ENCODE measurements at places on chromosomes 3 and 15.

DNA sequence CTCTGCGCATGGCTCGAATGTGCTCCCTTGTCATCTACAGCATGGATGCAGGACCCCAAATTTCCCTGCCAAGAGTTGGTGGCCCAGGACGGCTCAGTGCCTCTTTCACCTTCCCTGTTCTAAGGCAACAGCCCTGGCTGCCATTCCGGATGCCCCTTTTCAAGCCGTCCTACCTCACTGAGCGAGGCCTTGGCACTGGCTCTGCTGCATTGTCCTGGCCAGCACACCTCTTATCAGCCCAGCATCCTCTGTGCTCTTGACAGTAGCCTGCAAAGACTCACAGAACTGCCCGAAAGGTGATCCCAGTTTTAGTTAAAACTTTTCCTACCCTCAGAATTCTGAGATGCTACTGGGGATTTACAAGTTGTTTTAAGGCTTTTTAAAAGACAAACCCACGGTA, 122.0 kb downstream of the MECOM start:
- DNase-seq = peak; percentile 10

DNA sequence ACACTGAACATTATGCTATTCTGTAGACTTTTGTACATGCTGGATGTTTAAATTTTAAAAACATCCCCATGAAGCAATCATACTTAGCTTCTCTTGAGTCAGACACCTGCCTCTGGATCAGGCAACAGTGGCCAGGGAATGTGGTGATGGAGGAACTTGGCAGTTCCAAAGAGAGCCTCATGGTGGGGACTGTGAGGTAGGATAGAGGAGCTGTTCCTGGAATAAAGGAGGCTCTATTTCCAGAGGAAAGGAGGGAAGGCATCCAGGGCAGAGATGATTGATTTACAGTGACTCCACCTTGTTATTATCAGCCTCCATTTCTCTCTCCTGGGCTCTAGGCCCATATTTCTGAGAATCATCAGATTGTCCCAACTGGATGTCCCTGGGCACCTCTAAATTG, 35.0 kb upstream of the ABHD17C start:
- DNase-seq = no peak

- no peak for DNase-seq
Measured at GRCh38 chr3:137347817-137348368, 390.1 kb downstream of the IL20RB start.

DNA sequence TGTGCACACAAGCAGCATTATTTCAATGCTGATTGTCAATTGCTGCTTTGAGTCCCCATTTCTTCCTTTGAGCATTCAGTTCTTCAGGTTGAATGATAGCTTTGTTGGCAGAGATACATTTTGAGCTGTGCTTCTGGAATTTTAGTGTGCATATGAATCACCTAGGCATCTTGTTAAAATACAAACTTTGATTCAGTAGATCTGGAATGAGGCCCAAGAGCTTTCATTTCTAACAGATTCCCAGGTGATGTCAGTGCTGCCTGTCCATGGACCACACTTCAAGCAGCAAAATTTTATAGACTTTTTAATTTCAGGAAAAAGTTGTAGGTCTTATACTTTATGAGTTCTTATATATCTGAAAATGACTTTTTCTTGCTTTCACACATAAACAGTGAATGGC, 131.1 kb downstream of the ADAMTSL3 start:
- no peak for DNase-seq

DNA sequence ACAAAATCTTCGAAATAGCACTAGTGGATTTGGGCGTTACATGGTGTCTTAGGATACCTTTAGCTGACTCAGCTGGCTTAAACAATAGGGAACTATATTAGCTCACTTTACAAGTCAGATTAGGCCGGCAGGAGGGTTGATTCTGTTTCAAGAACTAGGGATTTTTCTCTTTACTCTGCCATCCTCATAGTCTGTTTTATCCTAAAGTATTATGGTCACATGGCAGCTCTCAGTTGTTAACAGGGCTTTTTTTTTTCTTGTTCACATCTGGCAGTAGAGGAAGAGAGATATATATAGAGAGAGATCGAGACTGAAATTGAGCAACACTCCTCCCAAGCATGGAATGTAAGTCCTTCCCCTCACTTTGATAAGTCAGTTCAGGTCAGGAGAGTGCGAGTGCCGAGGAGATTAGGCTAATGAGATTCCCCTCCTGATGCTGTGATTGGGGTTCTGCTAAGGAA, 32.9 kb downstream of the CHP1 start:
- peak; percentile 22 for DNase-seq

- no peak for DNase-seq
Measured at GRCh38 chr3:159280386-159281191, 478.7 kb downstream of the MFSD1 start.

All from gastrocnemius medialis (tissue), 4 donors.